ENCODE measurements at places on chromosomes 5 and 9.
A peak's percentile ranks its signal among the peaks of the same experiment; 100 is the strongest.

- peak; percentile 50 for DNase-seq
Measured at GRCh38 chr5:139108063-139108824, 89.9 kb downstream of the SIL1 start.

DNA sequence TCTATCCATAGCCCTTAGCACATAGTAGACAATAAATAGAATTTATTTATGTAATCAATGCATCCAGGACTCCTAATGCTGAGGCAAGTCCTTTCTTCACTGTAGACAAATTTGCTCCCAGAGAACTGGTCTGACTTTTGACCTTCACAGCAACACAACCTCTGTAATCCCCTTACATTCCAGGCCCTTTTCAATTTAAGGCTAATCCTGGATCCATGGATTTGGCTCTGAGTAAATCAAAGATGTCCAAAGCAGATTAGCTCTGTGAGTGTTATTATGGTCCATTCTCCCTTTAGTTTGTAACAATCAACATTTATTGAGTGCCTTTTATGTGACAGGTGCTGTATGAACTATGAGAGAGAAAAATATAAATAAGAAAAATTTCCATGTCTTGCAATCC lies 27.4 kb upstream of the TMC1 start:
- no peak for DNase-seq

DNA sequence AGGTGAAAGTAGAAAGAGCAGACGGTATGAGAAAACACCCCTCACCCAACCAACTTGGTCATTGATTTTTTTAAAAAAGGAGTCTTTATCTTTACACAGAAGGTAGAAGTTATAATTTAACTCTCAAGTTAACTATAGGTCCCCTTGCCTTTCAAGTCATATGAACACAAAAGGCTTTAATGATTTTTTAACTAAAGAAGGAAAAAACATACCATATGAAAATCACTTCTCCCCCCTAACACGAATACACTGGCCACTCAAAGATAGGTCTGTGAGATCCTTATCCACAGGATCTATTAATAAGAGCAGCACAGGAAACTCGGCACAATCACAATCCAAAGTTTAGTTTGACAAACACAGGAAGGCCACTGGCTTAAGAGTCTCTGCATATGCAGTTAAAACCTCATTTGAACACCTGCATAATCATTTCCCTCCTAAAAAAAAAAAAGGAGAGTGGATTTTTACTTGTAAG lies 138.0 kb downstream of the ENC1 start:
- no peak for DNase-seq

DNA sequence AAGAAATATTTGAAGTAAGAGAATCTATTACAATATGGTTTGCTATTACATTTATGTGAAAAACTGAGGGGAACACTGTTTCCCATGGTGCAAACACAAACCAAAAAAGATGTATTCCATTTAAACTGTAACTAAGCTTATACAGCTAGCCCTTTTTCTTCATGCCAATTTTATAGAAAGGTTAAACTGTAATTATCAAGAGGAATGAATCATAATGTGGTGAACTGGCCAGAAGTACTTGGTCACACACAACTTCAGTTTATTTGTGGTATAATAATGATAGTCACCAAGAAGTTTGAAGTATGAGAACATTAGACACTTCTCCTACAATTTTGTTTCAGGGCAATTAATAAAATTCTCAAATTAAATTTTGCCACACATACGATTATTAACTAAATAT lies 177.9 kb downstream of the XRCC4 start:
- DNase-seq, result no peak

GRCh38 chr5:14469551-14470377 lies 111.8 kb upstream of the OTULINL start:
- DNase-seq, result no peak

GRCh38 chr5:135040034-135040332 lies 6.0 kb upstream of the PITX1 start:
- no peak for DNase-seq

DNA sequence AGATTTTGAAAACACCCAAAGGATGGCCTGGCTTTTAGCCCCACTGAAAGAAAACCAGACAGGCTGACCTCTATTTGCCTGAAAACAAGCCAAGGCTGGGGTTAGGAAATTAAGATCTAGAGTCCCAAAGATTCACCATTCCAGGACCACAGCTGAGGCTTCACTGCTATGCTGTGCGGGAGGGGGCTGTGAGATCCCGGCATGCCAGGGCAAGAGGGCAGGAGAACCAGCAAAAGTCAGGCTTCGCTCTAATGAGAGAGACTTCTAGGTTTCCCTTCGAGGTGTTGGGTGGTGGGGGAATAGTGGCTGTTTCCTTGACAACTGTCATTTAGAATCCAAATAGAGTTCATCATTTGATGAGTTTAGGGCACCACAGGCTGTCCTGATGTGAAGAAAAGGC lies 152.9 kb upstream of the NFIB start:
- DNase-seq, result no peak

DNA sequence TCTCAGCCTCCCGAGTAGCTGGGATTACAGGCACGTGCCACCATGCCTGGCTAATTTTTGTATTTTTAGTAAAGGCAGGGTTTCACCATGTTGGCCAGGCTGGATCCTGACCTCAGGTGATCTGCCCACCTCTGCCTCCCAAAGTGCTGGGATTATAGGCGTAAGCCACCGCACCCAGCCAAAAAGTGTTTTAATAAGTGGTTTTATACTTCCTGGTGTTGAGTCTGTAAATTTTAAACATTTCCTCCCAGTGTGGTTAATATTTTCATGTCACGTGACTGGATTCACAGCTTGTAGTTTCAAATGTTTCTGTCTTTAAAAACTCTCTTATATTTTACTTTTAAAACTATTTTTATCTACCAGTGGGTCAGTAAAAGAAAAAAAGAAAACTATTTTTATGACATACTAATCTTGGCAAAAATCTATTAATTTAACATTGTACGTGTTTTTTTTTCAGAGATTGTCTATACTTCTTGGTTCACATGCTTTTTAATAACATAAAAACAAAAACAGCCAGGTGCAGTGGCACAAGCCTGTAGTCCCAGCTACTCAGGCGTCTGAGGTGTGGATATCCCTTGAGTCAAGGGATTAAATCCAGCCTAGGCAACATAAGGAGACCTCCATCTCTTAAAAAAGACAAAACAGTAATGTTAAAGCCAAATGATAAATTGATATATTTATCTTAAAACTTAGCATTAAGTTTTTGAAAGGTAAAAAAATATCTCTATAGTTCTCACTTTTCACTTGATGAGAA lies 117.1 kb downstream of the DMXL1 start:
- no peak for DNase-seq
